ENCODE measurements at places on chromosomes 1 and 21. TPM values are rescaled to one million over a fixed set of nuclear protein-coding genes. Genes with fewer than 3 reads are reported as not detected.
A peak's percentile ranks its signal among the peaks of the same experiment; 100 is the strongest.

- H3K27me3 ChIP-seq = no peaks in the 10 kb centered on the region
- no peaks in the 10 kb centered on the region for H3K4me1 ChIP-seq
- no peak for DNase-seq
- no peaks in the 10 kb centered on the region for H3K36me3 ChIP-seq
- H3K27ac ChIP-seq = no peak overlapping the region
- no peak overlapping the region for H3K4me3 ChIP-seq
Measured at GRCh38 chr1:56387071-56387740, 192.2 kb downstream of the PLPP3 start.

- no peak overlapping the region for H3K4me3 ChIP-seq
- H3K27ac ChIP-seq = no peak overlapping the region
- no peaks in the 10 kb centered on the region for H3K4me1 ChIP-seq
- no peak for DNase-seq
Measured at GRCh38 chr21:38712664-38713063, 93.1 kb upstream of the ETS2 start.

- H3K27me3 ChIP-seq = no peaks in the 10 kb centered on the region
- no peaks in the 10 kb centered on the region for H3K36me3 ChIP-seq
- no peak overlapping the region for H3K4me3 ChIP-seq
- no peak for DNase-seq
- peaks cover 30% of the 10 kb centered on the region for H3K4me1 ChIP-seq
Measured at GRCh38 chr1:47921935-47922415, 75.2 kb downstream of the TRABD2B start.

- H3K4me3 ChIP-seq = no peak overlapping the region
- H3K27ac ChIP-seq = no peak overlapping the region
- H3K27me3 ChIP-seq = no peaks in the 10 kb centered on the region
- DNase-seq = no peak
- no peaks in the 10 kb centered on the region for H3K4me1 ChIP-seq
- peaks cover 54% of the 10 kb centered on the region for H3K36me3 ChIP-seq
Measured at GRCh38 chr1:31259746-31260145, 20.1 kb upstream of the NKAIN1 start.

GRCh38 chr21:30193201-30193600 lies 22.7 kb downstream of the CLDN8 start:
- no peak for DNase-seq
- no peaks in the 10 kb centered on the region for H3K27me3 ChIP-seq
- no peak overlapping the region for H3K4me3 ChIP-seq
- no peak overlapping the region for H3K27ac ChIP-seq
- H3K36me3 ChIP-seq = no peaks in the 10 kb centered on the region

The PRMT2 gene
- polyA plus RNA-seq = 88.7 TPM

GRCh38 chr1:151574575-151575529 lies 34.7 kb downstream of the TUFT1 start:
- H3K4me3 ChIP-seq = no peak overlapping the region
- DNase-seq = no peak
- H3K4me1 ChIP-seq = peaks cover 7% of the 10 kb centered on the region
- H3K36me3 ChIP-seq = peaks cover 69% of the 10 kb centered on the region
- H3K27me3 ChIP-seq = no peaks in the 10 kb centered on the region
- H3K27ac ChIP-seq = no peak overlapping the region

DNA sequence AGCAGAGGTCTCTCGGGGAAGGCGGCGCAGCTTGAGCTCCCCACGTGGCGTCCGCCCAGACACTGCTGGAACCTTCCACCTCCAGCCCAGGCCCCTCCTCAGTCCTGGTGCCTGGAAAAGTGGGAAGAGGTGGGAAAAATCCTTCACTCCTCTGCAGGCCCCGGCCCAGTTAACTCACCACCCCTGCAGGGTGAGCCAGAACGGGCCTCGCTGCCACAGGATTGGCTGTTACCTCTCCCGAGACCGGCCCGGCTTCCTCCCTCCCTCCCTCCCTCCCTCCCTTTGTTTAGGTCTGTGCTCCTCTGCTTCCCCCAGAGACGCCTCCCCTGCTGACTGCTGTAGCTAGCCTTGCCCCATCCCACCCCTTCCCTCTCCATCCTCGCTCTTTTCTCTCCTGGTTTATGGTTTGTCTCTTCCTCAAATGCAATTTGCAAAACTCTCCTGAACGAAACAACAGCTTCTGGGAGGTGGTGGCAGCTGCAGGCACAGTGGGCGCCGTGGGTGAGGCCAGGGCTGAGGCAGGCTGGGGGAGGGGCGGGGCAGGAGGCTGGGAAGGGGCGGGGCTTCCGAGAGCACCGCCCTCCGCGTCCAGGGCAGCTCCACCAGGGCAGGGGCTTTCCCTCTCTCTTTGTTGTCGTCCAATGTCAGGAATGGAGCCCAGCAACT lies 6.5 kb downstream of the CAPN9 start:
- H3K4me1 ChIP-seq = peaks cover 18% of the 10 kb centered on the region
- H3K4me3 ChIP-seq = no peak overlapping the region
- H3K27ac ChIP-seq = no peak overlapping the region

DNA sequence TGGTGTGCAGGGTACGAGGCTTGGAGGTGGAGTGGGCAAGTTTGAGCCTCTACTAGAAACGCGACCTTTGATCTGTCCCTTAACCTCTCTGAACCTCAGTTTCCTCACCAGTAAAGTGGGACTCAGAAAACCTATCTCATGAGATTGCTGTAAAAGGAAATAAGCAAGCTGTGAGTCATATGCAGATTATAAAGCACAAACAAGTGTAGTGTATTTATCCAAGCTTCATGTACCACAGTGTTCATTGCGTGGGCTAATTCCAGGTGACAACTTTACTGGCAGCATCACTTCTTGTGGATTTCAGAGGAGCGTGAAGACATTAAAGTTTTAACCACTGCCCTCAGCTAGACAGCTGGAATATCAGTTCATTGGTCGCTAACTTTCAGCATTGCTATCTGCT lies 44.4 kb downstream of the ZNF697 start:
- H3K4me3 ChIP-seq = no peak overlapping the region
- no peaks in the 10 kb centered on the region for H3K36me3 ChIP-seq
- H3K4me1 ChIP-seq = peaks cover 11% of the 10 kb centered on the region
- H3K27me3 ChIP-seq = no peaks in the 10 kb centered on the region
- no peak for DNase-seq

DNA sequence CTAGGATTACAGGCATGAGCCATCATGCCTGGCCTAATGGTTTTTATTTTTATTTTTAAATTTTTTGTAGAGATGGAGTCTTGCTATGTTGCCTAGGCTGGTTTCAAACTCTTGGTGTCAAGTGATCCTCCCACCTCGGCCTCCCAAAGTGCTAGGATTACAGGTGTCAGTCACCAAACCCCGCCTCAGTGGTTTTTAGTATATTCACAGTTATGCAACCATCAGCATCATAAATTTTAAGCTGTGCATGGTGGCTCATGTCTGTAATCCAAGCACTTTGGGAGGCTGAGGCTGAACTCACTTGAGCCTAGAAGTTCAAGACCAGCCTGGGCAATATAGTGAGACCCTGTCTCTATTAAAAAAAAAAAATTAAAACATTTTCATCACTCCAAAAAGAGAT lies 28.6 kb downstream of the PIK3CD start:
- no peak for DNase-seq
- H3K27ac ChIP-seq = no peak overlapping the region
- H3K4me3 ChIP-seq = no peak overlapping the region
- H3K4me1 ChIP-seq = no peaks in the 10 kb centered on the region

DNA sequence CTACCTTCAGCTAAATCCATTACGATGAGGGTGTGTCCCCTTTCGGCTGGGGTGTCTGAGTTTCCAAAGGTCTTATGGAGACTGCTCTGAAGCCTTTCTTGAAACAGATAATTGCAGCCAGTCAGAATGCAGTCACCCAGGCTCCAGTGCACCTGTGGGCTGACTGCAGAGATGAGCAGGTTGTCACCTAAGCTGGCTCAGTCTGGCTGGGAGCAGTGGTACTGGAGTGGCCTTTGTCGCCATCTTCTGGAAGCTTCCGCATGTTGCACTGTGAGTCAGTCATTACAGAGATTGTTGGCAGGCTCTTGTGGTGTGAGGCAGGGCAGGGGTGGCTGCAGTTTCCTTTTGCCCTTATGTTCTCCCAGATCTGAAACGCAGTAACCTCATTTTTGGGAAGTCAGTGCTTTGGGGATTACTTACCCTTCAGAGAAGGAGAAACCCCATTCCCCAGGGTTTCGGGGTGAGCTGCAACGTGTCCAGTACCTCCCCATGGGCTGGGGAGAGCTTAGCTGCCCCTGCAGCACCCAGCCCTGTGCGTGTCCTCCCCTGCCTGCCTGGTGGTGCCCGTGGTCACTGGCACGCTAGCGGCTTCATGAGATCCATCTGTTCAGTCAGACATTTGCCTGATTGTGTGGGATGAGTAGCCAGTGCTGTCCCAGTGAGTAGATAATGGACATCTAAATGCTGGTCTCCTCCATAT lies 48.0 kb downstream of the SMYD2 start:
- no peak overlapping the region for H3K4me3 ChIP-seq
- H3K27me3 ChIP-seq = no peaks in the 10 kb centered on the region
- DNase-seq = peak; percentile 73
- H3K27ac ChIP-seq = no peak overlapping the region
- no peaks in the 10 kb centered on the region for H3K4me1 ChIP-seq

GRCh38 chr21:37149411-37149810 lies 76.4 kb downstream of the TTC3 start:
- no peak overlapping the region for H3K4me3 ChIP-seq
- DNase-seq = no peak
- peaks cover 43% of the 10 kb centered on the region for H3K36me3 ChIP-seq
- H3K4me1 ChIP-seq = peaks cover 14% of the 10 kb centered on the region
- H3K27me3 ChIP-seq = no peaks in the 10 kb centered on the region
- no peak overlapping the region for H3K27ac ChIP-seq

The F13B gene
- 28.9 TPM for polyA plus RNA-seq

Measured in large intestine (tissue), 12 donors.